ENCODE measurements at places on chromosomes 7 and 10.

GRCh38 chr7:121485467-121486243 is 89.5 kb upstream of the FAM3C start:
- no peak for DNase-seq

DNA sequence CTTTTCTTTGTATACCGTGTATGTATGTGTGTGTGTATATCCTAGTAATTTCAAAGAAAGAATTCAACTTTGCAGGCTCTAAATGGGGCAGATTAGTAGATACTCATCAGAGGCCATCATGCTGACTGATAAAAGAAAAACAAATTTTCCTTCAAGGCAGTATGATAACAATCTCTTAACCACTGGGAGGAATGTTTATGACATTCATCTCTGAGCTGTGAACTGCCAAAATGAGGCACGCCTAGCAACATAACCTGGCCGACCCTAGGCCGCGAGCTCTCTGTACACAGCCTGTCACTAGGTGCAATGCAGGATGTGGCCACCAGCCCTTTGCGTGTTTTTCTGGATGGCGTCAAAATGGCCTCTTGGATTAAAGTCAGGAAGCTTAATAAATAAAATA is 343.7 kb upstream of the GALNT17 start:
- DNase-seq: no peak

DNA sequence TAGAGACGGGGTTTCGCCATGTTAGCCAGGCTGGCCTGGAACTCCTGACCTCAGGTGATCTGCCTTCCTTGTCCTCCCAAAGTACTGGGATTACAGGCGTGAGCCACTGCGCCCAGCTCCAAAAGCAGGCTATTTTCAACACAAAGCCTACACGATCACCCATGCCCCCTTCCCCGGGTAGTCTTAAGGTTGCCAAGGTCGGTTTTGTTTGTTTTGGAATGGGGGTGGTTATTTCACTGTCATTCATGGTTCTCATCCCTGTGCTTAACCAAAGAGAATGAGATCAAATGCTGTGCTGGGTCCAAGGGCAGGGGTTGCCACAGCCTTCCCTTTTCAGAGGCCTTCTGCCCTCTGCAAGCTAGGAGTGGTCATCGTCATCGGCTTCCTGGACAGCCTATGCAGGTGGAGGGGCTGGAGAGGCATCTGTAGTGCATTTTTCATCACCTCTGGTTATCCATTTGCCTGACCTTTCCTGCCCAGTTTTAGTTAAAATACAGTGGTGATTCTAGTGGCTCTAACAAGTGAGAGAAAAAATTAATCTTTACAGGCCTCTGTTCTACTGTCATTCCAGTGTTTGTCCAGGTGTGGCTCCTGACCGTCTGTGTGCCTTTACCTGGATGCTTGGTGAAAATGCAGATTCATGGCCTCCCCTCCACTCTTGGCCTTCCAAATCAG is 11.4 kb downstream of the BLVRA start:
- DNase-seq: no peak

- DNase-seq: no peak
Measured at GRCh38 chr10:191703-192518, 56.7 kb downstream of the ZMYND11 start.

DNA sequence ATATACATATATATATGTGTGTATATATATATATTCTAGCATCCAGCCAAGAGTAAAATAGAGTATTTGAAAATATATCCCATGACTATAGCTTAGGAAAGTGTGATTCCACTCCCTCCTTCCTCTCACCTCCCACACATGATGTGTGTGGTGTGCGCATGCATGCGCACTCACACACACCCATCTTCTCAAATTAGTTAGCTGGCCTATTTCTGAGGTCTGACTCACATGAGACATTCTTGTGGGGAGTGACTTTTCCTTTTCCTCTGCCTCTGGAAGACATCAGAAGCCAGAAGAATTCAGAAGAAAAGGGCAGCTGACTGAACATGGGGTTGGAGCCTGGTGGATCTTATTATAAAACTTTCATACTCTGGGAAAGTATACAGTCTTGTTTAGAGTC is 793.5 kb upstream of the ZNF722 start:
- no peak for DNase-seq

GRCh38 chr7:139901901-139902300 is 72.8 kb downstream of the TBXAS1 start:
- no peak for DNase-seq

DNA sequence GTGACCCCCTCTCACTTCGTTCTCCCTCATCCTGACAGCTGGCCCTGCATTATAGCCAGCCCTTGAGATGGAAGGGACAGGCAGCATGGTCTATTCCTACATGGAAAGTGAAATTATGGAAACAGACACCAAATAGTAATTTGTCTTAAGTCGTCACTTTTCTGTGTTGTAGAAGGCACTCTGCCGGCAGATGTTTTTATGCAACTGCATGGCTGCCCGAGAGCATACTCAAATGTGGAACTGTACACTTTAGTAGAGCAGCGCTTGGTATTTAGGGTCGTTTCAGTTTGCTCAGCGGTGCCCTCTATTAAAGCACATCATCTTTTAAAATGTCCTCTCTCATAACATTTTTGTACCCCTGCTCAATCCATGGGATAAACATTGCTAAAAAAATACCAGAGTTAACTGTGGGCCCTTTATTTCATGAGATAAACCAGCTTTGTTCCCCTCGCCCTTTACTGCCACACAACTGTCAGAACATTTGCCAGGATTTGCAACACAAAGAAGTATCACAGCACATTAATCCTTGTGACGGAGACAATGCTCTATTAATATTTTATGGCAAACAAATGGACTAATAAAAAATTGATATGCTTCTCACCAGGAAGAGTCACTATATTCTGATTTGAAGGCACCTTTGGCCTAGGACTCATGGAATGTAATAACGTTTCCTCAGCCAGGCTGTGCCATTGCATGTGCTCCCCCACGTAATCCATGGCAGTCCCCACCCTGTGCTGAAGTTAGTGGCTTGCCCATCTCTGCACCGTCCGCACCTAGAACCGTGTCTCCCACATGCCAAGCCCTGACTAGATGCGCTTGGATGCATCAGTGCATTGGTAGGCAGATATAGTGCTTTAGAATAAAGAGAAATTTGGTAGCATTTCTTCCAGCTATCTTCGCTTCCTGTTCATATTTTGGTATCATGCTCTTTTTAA is 221.3 kb downstream of the PAXIP1 start:
- no peak for DNase-seq

GRCh38 chr7:52273685-52274610 is 761.5 kb upstream of the POM121L12 start:
- DNase-seq: no peak

DNA sequence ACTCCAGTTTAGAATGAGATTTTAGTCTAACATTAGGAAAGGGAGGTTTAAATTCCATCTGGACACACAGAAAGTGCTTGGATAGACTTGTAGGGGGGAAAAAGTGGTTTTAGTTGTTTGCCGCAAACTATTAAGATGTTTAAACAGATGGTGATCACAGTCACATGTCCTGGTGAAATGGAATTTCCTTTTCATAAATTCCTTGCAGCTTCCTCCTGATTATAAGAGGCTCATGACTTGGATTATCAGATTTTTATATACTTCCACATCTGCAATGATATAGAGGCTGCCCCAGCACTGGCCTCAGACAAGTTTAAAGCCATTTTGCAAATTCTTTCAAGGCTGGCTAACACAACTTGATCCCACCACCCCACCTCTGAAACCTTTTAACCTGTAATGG is 106.4 kb upstream of the ARMC3 start:
- no peak for DNase-seq

DNA sequence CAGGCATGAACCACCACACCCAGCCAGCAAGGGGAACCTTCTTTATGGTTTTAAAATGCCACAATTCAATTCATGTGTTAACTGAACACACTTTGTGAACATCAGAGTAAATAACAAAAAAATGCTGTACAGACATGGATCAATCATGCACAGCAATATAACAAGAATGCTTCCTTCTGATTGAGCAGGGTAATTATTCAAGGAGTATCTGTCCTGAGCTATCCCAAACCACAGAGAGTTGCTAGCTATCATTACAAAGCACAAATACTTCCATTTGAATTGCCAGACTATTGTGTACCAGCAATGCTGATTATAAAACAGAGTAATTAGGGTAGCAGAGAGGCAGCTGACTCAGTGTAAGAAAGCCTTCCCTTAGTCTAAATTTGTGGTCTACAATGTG is 11.3 kb upstream of the RHOBTB1 start:
- no peak for DNase-seq

DNA sequence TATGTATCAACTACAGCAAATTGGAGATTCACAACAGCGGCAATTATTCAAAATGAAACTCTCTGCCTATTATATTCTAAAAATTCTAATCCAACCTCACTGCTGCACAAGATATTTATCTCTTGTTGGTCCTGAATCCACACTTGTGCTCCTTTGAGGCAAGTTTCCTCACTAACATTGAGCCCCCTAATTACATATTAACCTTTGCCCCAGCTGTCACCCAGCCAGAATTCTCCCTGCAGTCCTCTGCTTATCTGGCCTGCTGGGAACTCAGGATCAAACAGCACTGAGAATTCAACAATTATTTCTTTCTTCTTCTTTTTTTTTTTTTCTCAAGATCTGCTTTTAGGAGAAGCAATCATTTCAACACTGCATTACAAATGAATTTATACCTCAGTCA is 21.5 kb upstream of the PLAC9 start:
- DNase-seq: no peak

Measured in stimulated activated CD4-positive, alpha-beta T cell treated with anti-CD3 and anti-CD28 coated beads, Interleukin-15, amount 100 ng/mL, for 1 hour (primary cell).